DMS53 (cell line): ENCODE measurements at places on chromosomes 11 and 22.

DNA sequence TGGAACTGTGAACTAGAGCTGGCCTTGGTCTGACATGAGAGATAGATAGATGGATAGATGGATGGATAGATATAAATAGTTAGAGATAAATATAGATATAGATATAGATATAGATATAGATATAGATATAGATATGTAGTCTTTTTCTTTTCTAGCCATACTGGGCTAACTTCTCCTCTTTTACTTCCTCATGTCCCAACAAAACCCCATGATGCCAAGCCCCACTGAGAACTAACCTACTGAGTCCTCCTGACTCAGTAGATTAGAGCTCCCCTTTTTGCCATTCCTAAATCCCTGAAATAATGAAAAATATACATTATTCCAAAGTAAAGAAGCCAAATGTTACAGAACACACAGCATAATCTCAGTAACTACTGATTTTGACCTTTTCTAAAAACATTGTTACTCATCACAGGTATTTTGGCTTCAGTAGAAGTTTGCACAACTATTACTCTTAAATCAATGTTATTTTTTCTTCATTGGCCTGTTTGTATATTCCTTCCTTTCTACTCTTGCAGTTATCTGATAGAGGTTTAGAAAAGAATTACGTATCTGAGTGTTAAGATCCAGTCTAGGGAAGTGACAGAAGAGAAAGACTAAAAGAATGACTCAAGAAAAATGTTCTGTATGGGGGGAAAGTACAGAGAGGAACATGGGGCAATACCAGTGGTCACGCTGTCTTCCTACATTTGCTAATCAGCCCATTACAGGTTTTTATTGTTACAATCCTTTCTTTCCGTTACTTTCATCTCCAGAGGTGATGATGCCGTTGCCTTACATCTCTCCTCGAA, 6.0 kb upstream of the OR10D3 start:
- DNase-seq = no peak

DNA sequence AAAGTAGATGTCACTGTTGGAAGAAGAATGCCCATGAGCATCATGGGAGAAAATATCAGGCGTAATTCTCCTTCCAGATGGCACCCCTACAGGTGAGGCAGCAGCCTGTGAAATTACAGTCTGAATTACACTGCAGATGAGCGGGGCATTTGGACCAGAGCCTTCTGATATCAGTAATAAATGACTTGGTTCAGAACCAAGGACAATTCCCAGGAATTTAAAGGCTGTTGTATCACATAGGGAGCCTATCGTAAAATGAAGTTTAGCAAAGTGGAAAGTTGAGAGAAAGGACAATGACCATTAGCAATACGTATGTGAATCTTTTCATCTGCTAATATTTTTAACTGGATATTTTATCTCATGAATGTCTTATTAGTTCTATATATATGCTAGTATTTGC, 61.3 kb downstream of the PRMT3 start:
- DNase-seq = no peak

GRCh38 chr11:117748771-117749540, 48.1 kb downstream of the DSCAML1 start:
- peak; percentile 20 for DNase-seq

GRCh38 chr11:62604460-62605120, 2.9 kb upstream of the MTA2 start:
- no peak for DNase-seq

DNA sequence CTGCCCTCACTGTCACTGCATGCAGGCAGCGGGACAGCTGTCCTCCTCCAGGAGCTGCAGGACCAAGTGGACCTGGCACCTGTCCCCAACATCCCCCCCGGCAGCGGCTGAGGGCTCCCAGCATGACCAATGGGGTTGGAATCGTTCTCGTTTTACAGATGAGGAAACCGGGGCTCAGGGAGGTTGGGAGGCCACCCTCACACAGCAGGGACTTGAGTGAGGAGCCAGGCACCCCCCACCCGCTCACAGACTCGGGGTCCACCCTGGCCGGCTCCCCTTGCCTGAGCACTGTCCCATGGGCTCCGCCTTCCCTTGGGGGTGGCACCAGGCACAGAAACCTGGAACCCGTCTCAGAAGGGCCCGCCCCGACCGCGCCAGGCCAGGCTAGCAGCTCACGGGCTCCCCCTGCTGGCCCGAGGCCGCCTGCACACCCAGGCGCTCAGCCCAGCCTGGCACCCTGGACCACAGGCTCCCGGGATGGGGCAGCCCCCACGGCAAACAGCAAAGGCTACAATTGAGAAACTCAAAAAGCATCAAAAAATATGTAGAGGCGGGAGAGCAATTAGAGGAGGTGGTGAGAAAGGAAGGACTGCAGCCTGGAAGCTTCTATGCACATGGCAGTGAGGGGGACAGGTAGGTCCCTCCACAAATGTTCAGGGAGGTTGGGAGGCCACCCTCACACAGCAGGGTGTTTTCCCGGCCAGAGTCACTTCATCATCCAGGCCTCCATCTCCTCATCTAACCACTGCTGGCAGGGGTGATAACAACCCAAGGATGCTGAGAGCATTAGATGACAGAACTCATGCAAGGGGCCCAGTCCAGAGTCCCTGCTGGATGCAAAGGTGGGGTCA, 12.8 kb downstream of the MACROD1 start:
- DNase-seq = peak; percentile 73

DNA sequence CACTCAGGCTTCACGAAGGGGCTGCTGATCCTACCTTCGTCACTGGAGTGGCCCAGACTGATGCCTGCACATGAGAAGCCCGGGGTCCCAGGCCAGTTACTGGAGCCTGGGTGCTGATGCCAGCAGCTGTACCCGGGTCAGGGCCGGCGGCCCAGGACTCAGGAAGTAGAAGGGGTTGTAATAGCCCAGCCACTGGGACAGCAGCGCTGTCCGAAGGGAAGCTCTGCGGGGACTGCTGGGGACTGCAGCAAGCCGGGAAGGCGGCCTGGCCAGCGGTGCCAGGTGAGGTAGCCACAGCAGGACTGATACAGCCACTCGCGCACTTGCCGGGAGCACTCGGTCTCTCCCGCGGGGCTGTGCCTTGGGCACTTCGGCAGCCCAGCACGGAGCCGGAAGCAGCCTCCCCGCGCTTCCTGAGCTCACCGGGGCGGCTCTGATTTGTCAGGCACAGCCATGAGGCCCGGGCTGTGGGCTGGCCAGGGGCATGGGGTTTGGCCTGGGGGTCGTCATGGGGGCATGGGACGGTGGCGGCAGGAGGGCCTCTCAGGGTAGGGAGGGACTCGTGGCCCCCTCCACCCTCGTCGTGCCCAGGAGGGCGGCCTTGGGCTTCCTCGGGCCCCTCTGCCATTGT, 13.9 kb upstream of the OR8K1 start:
- peak; percentile 14 for DNase-seq
